ENCODE measurements at places on chromosomes 11 and 22. TPM values are rescaled to one million over a fixed set of nuclear protein-coding genes. Genes with fewer than 3 reads are reported as not detected.

Gene CHRM4
- polyA plus RNA-seq = 0.16 TPM

Gene RFPL2
- 1.0 TPM for polyA plus RNA-seq

Gene MMP27
- polyA plus RNA-seq = not detected

Gene TMEM184B
- 45.4 TPM for polyA plus RNA-seq

Gene SPDYC
- 0.17 TPM for polyA plus RNA-seq

Gene RBFOX2
- 121 TPM for polyA plus RNA-seq

DNA sequence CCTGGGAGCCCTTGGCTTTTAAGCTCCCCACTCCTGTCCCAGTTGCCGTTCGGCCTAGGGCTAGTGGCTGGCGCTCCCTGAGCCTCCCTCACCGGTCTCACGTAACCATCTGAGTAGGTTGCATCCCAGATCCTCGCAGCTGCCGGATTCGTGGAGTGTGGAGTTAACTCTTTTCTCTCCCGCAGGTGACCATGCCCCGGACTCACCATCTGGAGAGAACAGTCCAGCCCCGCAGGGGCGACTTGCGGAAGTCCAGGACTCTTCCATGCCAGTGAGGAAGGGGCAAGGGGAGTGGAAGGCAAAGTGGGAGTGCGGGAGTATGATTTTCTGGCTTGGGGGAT is 902 bp downstream of the MUS81 start:
- DNase-seq = no peak

GRCh38 chr11:81377418-81377817 is 1356.2 kb downstream of the FAM181B start:
- no peak for DNase-seq

GRCh38 chr11:61401573-61401972 is 9.2 kb downstream of the TMEM216 start:
- no peak for DNase-seq

DNA sequence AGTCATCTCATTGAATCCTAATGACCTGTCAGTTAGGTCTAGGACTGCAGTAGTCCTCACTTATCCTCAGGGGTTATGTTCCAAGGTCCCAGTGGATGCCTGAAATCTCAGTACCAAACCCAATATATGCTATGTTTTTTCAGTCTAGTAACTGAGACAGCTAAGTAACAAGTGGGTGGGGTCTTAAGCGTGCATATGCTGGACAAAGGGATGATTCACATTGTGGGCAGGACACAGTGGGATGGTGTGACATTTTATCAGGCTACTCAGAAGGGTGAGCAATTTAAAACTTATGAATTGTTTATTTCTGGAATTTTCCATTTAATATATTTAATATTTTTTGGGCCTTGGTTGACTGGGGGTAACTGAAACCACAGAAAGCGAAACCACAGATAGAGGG is 29.0 kb downstream of the DDX10 start:
- no peak for DNase-seq

DNA sequence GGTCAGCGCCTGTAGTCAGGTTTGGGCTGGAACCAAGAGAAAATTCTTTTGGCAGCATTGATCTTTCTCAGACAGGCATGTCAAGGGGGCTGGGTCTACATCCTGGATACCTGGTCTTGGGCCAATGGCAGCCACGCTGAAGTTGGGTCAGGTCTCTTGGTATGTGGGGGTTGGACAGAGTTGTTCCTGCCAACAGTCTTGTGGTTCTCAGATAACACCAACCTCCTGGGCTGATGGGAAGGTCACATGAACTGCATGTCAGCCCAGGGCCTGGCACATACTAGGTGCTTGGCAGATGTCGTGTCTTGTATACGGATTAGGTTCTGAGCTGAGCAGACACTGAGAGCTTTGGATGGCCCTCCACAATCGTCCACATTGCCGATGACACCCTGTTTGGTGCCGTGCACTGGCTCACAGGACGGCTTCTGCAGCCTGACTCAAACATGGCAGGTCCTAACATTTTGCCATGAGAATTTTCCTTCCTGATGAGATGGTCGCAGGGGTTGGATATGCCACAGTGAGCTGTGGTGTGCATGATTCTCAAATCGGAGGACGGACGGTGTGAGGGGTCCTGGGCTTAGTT is 42.0 kb downstream of the FBLN1 start:
- no peak for DNase-seq

DNA sequence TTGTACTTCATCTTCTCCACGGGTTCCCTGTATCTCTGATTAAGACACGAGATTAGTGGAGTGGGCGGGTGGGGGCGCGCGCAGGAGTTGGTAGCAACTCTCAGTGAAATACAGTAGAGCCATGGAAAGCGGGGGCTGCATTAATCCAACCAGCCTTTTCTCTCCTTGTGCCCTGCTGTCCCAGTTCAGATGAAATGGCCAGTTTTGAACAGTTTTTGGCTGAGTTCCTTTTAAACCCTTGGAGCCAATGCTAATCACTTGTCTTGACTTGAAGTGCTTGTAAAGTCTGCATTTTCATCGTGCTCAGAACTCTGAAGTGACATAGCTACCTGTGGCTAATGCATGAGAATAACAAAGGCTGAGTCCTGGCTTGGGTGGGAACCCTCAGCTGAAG is 734 bp upstream of the TMEM123 start:
- DNase-seq = no peak

DNA sequence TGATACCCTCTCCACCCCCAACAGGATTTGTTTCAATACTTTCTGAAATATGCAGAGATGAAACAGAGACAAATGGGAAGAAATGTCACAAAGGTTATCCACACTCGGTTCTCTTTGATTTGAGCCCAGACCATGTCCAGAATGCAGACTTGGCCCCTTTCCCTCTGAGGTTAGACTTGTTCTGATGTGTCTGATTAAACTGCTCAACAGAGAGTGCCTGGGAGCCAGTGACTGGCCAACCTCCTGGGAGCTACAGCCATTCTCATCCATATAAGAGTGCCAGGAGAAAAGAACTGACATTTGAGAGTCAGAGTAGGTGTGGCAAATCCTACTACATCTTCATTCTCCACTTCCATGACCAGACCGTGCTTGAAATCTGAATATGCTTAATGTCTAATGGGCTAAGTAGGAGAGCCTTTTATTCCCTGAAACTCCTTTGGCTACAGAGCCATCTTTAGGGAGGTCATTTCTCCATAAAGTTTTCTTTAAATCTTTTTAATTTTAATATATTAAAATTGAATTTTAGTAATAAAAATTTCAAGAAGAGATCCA is 201.4 kb downstream of the BLID start:
- no peak for DNase-seq

DNA sequence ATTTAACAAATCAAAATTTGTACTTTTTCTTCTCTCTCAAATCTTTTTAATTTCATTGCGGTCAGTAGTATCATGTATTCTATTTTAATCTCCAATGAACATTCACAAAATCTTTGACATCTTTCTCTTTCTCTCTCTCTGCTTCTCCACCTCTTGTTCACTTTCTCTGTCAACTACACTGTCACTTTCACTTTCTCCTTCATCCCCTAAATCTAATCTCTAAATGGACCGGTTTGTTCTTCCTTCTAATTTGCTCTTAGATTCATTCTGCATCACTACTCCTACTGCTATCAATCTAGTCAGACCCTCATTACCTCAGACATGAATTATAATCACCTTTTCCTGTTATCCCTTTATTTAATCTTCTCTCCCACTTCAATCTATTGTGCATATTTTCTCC is 18.6 kb downstream of the CCDC73 start:
- DNase-seq = no peak

GRCh38 chr22:47698906-47699305 is 936.5 kb downstream of the TBC1D22A start:
- DNase-seq = no peak

- DNase-seq = no peak
Observed at GRCh38 chr11:69437001-69437875, 44.2 kb upstream of the LINC01488 start.

GRCh38 chr11:14645985-14646900 is 2.6 kb downstream of the PDE3B start:
- no peak for DNase-seq

DNA sequence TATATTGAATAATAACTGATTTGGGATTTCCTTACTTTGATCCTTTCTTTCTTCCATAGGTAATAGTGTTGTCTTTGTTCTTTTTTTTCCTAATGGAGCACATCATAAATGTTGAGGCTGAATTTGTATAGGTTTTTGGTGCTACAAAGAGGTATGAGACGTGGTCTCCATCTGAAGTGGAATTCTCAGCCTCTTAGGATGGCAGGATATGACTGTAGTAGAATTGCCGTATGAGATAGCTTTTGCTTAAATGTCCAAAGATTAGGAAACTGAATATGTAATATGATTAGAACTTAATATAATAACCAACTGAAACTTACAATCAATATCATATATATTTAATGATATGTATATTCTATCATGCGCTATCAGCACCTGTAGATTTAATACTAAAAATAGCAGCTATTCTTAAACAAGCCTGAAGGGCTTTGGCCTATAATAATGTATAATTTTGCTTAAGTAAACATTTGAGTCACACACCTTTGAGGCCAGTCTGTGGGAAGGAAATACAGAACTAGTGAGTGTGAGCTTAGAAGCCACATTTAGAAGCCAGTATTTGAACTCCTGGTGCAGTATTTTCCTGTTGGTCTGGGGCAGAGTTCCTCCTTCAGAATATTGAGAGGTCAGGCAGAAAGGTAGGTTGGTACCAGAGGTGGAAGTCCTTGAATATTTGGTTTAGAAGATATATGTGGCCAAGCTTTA is 62.6 kb downstream of the SWAP70 start:
- no peak for DNase-seq

- no peak for DNase-seq
Observed at GRCh38 chr11:20443596-20443995, 56.1 kb downstream of the PRMT3 start.
